NCI-H187 treated with DMSO at 0.1 percent for 48 hours (cell line): ENCODE measurements at places on chromosomes 1 and 21.

GRCh38 chr1:216186816-216187215, 236.4 kb downstream of the USH2A start:
- no peak for DNase-seq

GRCh38 chr1:116923421-116923820, 13.7 kb downstream of the PTGFRN start:
- DNase-seq = no peak

GRCh38 chr1:42484382-42484781, 21.3 kb downstream of the CCDC30 start:
- DNase-seq = no peak

- DNase-seq = no peak
Measured at GRCh38 chr1:116909512-116910378, at the start of gene PTGFRN. PTGFRN (plus strand) TSS chr1:116909916; CDS start chr1:116910204, 288 bp downstream.

DNA sequence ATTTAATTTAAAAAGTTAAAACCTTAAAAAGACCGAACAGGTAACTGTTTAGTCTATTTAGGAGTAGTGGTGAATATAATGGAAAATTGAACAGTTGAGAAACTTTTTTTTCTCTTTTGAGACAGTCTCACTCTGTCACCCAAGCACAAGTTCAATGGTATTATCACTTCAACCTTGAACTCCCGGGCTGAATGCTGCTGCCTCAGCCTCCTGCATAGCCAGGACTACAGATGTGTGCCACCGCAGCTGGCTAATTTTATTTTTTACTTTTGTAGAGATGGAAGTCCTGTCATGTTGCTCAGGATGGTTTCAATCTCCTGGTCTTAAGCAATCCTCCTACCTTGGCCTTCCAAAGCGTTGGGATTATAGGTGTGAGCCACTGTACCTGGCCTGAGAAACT, 16.2 kb upstream of the GBP2 start:
- no peak for DNase-seq

- no peak for DNase-seq
Measured at GRCh38 chr1:224662870-224663269, 46.8 kb downstream of the CNIH3 start.

DNA sequence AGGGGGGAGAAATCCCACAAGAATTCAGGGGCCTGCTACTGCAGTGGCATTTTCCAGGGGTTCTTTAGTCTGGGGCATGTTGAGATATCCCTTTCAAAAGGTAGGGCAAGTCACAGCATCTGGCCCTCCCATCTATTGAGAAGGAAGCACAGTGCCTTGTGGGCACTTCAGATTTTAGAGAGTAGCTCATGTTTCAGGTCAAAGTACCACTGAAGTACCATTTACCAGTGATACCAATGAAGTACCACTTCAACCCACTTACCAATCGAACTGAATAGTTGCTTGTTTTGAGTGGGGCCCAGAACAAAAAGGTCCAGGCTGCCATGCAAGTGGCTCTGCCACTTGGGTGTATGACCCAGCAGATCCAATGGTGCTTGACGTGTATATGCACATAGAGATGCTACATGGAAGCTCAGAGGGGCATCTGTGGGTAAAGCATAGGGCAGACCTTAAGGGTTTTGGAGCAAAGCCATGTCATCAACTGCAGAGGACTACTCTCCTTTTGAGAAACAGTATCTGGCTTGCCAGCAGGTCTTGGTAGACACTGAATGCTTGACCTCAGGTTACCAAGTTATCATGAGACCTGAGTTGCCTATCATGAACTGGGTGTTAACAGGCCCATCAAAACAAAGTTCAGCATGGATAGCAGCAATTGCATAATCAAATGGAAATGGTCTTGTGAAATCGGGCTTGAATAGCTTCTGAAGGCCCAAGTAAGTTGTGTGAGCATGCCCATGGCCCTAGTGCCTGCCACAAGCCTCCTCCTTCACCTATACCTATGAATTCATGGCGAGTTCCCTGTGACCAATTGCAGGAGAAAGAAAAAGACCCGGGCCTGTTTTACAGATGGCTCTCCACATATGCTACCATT, 23.5 kb downstream of the PLA2G2D start:
- peak; percentile 52 for DNase-seq

DNA sequence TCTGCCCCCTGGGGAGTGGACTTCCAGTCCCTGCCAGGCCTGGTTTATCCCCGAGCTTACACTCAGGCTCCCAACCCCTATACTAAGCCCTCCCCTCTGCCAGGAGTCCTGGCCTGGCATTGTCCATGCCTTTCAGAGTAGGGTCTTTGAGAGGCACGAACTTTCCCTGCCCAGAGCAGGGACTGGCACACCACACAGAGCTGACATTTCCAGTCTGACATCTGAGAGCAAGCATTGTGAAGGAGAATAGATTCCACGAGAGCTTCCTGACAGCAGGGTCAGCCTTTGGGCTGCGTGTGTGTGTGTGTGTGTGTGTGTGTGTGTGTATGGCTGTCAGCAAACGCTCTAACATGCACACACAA, 59.5 kb upstream of the LAPTM5 start:
- no peak for DNase-seq
